ENCODE measurements at places on chromosomes 1 and 21.
A peak's percentile ranks its signal among the peaks of the same experiment; 100 is the strongest.

DNA sequence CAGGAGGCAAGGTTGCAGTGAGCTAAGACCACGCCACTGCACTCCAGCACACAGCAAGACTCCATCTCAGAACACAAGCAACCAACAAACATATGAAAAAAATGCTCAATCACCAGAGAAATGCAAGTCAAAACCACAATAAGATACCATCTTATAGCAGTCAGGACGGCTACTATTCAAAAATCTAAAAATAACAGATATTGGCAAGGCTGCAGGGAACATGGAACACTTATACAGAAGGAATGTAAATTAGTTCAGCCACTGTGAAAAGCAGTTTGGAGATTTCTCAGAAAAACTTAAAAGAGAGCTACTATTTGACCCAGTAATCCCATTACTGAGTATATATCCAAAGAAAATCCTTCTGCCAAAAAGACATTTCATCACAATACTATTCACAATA is 27.6 kb upstream of the POGK start:
- DNase-seq: peak; percentile 6

DNA sequence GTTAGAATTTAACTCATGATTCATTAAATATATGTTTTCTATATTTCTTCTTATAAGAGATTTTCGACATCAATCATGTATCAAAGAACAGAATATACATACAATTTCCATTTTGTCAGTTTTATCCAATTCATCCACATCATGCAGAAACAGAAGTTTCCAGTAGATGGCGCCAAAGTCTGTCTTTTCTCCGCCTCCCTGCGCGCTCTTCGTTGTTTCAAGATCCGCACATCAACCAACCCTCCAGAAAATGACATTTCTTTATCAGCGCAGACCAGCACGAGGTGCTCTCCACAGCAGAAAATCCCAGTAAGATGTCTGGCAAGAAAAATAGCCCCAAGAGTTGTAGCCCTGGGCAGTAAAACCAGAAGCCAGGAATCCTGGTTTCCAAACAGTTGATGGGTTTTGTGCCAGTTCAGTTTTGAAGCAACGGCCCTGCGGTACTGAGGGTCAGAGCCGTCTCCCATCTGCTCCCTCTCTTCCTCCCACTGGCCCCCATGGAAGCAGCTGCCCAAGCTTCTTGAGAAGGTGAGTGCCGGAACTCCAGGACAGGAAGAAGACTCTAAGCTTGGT is 38.6 kb upstream of the GPR137B start:
- DNase-seq: peak; percentile 66

DNA sequence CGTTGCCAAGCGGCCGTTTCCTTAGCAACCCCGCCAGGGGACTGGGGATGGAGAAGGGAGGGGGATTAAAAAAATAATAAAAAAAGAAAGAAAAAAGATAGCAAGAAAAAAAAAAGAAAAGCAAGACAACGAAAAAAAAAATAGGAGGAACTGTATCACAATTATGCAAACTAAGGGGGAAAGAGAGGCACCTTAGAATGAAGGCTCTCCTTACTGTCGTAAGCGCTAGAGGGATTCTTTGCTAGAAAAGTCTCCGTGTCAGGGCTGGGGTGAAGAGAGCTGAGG is 625 bp upstream of the NEGR1 start:
- DNase-seq: no peak

DNA sequence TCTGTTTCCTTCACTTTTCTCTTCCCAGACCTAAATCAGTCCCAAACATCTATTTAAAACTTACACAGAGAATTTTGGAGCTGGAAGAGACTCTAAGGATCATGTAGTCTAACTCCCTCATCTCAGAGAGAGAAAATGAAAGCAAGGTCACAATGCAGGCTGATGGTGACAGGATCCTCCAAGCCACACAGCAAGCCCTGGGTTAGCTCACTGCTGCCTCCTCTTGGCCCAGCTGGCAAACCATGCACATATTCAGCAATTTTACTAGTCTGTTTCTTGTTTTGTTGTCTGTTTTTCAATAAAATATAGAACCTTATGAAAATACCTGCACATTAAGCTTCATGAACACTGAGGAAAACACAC is 27.7 kb upstream of the LY9 start:
- DNase-seq: no peak

DNA sequence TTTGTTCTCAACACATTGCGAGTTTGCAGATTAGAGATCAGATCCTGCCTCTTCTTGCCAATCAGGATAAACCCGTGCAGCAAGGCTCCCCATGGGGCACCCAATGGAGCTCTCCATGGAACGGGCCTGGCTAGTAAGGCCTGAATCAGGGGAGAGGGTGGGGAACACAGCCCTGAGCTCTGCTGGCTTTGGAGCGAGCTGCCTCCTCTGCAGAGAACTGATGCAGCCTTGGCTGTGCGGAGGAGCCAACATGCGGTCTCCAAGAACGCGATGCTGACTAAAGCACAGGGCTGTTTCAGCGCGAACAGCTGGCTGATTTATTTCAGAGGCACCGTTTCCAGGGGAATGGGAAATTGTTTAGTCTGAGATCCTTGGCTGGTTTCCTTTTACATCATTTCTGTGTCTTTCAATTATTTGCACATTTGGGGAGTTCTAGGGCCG is 139.7 kb downstream of the TSEN15 start:
- DNase-seq: peak; percentile 90

- no peak for DNase-seq
Measured at GRCh38 chr1:101235216-101235695, 1.6 kb upstream of the S1PR1 start.

GRCh38 chr1:184296466-184297243 is 90.2 kb upstream of the C1orf21 start:
- peak; percentile 93 for DNase-seq

DNA sequence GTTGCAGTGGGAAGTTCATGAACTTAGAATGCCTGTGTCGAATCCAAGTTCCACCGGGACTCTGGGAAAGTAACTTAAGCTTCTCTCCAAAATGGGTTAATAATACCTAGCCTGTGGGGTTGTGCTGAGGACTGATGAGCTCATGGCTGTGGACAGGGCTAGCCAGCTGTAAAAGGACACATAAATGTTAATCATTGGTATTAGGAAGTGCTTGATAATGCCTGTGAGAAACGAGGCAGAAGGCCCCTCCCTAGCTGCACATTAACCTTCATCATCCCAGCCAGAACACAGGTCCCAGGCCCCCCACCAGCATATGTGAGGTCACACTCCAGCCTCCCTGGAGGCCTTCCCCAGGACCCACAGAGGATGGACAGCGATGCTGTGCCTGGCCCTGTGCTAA is 789 bp upstream of the GJB4 start:
- no peak for DNase-seq

DNA sequence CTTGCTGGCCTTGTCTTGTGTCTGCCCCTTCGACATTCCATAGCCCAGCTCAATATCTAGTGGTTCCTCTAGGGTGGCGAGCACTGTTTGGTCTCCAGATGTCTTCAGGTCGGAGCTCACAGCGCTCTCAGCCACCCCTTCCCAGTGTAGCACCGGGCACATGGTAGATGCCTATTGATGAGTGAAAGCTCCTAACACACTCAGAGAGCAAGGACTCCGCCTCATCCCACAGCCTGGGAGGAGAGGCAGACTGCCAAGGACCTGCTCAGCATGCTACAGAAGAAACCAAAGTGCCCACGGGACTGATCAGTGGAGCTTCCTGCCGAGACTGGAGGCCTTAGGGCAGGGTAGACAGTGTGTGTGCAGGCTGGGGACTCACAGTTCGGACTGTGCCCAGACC is 10.9 kb downstream of the PCSK9 start:
- peak; percentile 66 for DNase-seq

Measured in fibroblast of mammary gland (primary cell).